ENCODE measurements at places on chromosomes 3 and 15.

- DNase-seq = no peak
These were observed 201.6 kb upstream of the GOLGA6L4 start for GRCh38 chr15:84033793-84034553.

- DNase-seq = no peak
These were observed 175.4 kb upstream of the NR2E3 start for GRCh38 chr15:71634820-71635560.

GRCh38 chr3:116815321-116815720 lies 105.7 kb downstream of the TUSC7 start:
- no peak for DNase-seq

DNA sequence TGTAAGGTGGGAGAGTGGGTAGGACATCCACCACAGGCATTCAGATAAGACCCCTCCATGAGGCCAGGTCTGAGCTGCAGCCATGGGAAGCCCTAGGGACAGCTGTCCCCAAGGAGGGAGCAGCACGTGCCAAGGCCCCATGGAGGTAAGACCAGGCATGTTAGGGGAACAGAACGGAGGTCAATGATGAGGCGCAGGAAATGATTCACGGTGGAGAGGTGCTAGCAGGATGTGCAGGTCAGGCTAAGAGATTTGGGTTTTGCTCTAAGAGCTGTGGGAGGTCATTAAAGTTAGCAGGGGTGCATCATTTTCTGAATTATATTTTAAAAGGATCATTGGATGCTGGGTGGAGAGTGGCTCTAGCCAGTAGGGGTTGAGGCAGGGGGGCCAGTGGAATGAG lies 66.4 kb upstream of the SNRPA1 start:
- no peak for DNase-seq

DNA sequence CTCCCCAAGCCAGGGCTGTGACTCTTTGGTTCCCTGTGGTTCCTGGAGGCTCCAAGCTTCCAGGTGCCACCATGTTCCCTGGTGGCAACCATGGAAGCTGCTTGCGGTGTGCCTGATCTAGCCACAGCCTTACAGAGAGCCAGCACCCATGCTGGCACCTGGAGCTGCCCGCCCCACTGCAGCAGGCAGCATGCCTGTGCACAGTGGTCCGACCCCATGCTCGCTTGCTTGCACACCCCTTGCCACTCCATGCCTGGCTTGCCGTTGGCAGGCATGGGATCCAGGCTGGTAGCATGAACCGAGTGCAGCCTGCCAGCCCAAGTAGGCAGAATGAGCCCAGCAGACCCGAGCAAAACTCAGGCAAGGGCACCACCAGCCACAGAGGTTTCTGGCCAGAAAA lies 53.9 kb downstream of the SLMAP start:
- DNase-seq = no peak

GRCh38 chr3:149371723-149372114 lies 5.7 kb downstream of the TM4SF1 start:
- DNase-seq = no peak

GRCh38 chr3:168583977-168584376 lies 488.3 kb upstream of the GOLIM4 start:
- no peak for DNase-seq

DNA sequence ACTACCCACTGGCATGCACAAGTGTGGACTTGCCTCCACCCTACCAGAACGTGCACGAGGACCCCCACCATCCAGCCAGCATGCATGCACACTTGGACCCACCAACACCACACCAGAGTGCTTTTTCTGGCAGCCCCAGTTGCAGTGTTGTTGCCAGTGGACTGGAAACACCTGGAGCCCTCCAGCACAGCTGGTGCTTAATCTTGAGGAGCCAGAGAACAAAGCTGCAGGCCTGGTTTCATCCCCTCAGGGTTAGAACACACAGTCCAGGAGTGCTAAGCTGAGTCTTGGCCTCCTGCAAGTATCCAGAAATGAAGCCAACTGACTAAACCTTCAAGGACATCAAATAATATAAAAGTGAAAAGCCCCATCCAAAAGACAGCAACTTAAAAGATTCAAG lies 888.0 kb downstream of the NTRK3 start:
- no peak for DNase-seq

DNA sequence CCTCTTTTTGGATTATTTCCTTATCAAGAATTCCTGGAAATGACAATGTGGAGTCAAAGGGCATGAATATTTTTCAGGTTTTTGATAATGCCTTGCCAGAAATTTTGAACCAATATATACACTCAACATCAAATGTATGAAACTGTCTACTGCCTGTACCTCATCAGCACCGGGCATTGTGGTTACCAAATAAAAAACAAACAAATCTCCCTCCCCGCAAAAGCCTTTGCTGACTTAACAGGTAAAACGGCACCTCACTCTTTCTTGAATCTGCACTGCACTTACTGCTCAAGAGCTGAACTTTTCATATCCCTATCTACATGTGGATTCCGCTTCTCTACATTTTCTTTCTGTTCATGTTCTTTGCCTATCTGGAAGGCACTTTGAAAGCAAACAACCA lies 134.5 kb upstream of the PRICKLE2 start:
- DNase-seq = no peak

DNA sequence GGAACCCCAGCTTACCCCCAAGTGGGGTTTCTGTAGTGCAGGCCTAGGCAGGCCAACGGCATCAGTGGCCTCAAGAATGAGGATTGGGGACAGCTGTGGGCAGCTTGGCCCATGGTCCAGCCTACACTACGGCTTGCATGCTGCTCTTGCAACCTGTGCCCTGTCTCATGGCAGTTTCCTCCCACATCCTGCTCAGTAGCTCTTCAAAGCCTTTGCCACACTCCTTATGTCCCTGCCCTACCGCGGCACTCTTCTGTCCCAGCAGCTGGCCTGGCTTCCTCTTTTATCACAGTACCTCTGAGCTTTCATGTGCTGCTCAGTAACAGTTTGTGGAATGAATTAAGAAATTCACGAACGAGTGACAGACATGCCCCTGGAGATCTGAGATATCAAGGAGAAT lies 431.0 kb downstream of the EPHB1 start:
- no peak for DNase-seq

GRCh38 chr3:12421132-12421531 lies 63.1 kb upstream of the TSEN2 start:
- DNase-seq = no peak

DNA sequence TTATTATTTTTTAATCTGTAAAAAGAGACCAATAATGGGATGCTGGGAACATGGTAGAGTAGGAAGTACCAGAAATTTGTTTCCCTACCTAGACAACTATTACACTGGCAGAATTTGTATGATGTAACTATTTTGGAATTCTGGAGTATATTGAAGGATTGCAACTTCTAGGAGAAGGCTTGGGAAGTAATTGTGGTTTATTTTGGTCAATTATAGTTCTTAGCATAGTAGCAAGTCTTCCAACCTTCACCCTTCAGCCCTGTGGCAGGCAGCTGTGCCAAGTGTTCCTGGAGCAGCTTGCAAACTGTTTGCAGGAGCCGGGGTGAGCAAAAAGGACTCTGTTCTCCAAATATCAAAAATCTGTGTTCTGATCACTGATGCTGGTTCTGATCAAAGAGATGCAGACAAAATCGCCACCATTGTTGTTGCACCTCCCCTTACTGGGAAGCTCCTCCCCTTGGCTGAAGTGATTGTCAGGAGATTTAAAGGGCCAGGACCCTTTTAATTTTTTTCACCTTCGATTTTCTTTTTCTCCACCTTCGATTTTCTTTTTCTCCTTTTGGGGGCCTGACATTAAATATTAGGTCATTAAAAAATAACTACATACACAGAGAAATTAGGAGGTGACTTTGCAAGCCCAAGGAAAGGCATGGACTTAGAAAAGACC lies 363.3 kb downstream of the SLC9A9 start:
- DNase-seq = no peak

DNA sequence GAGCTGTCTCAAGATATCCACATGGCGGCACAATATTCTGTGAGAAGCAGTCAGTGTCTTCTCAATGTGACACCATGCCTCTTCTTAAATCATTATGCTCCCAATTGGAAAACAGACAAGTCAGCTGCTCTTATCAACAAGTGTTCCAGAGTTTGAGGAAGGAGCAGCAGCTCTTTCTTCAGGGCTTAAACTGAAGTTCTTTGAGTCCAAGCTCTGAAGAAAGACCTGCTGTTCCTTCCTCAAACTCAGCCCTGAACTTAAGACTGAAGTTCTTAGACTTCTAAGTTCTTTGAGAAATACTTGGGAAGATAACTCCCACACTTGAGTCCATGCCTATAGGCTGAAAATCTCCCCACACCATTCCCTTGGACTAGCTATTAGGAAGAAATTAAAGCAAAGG lies 43.4 kb downstream of the NPTN start:
- DNase-seq = no peak

GRCh38 chr3:124558991-124559845 lies 171.0 kb upstream of the UMPS start:
- peak; percentile 63 for DNase-seq

DNA sequence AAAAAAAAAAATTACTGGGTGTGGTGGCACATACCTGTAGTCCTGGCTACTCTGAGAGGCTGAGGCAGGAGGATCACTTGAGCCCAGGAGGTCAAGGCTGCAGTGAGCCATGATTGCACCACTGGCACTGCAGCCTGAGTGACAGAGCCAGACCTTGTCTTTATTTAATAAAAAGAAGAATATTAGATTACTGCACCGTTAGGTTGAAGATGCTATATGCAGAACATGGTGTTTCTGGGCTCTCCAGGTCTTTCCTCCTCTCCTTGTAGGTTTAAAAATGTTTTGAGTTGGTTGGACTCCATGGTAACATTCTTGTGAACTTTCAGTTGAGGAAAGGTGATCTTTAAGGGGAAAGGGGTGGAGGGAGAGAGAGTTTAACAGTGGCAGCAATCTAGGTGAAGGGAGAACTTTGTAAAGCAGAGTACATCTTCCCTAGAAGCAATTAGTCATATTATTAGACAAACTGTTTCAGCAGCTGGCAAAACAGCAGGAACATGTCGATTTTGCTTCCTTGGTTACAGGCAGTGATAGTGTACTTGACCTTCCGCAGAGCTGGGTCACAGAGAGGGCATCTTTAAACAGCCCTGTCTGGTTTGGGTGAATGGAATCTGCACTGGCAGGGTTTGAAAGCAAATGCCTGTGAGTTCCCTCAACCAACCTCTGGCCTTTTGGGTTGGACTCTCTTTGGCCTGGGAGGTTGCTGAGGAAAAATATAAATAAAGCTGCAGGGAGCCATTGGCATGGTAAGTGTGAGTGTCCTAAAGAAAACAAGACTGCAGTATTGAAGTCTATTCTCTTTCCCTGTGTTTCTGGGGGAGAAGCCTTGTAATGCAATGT lies 42.8 kb downstream of the NR2C2 start:
- DNase-seq = no peak

DNA sequence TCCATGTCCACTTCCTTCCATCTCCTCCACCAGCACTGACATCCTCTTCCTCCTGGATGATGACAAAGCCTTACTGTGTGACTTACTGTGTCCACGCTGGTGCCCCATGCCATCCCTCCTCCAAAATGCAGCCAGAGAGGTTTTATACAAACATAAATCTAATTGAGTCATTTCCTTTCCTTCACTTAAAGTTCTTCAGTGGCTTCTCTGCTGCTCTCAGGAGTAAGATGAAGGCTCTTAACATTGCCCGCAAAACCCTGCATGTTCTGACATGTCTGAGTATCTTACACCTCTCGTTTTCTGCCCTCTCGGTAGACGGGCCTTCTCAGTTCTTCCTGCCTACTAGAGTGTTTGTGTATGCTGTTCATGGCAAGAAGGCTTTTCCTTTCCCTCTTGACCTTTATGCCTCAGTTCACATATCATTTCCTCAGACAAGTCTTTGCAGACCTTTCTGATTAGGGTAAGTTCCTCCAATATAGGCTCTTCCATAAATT lies 175.5 kb downstream of the CFAP20DC start:
- DNase-seq = no peak

- no peak for DNase-seq
These were observed 15.4 kb upstream of the FGD5 start for GRCh38 chr3:14803101-14803980.

- DNase-seq = no peak
These were observed 45.6 kb downstream of the DCBLD2 start for GRCh38 chr3:98855806-98856400.

DNA sequence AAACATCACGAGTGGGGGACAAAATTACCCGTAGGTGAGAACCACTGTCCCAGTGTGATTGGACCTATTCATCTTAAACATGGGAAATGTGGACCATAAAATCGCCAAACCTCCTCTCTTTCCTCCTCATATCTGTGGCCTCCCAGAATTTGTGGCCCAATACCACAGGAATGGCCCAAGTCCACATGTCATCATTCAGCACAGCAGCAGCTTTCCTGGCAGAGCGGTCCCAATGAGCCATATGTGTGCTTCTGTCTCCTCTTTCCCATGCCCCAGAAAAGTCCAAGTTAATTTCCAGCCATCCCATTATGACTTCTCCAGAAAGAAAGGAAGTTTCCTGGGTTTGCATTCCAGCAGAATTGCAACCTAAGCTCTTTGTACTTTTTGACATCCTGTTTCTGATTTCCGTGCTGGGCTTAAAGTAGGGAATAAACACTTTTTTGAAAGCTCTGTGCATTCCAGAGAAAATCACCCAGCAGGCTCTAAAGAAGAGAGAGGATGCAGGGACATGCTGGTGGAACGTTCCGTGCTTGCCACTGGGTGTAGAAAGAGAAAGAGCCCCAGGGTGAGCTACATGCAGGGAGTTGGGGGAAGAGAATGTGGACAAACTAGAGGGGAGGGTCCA lies 259.4 kb upstream of the PROK2 start:
- DNase-seq = no peak

- no peak for DNase-seq
These were observed 1260.4 kb downstream of the ROBO1 start for GRCh38 chr3:78507196-78507984.

- DNase-seq = no peak
These were observed 139.3 kb downstream of the PLCH1 start for GRCh38 chr3:155605571-155605970.

GRCh38 chr3:120147072-120147871 lies 53.0 kb upstream of the GSK3B start:
- no peak for DNase-seq

- no peak for DNase-seq
These were observed 315.1 kb upstream of the CBLB start for GRCh38 chr3:106183762-106184391.

- no peak for DNase-seq
These were observed 105.3 kb downstream of the THRB start for GRCh38 chr3:24389108-24390090.

DNA sequence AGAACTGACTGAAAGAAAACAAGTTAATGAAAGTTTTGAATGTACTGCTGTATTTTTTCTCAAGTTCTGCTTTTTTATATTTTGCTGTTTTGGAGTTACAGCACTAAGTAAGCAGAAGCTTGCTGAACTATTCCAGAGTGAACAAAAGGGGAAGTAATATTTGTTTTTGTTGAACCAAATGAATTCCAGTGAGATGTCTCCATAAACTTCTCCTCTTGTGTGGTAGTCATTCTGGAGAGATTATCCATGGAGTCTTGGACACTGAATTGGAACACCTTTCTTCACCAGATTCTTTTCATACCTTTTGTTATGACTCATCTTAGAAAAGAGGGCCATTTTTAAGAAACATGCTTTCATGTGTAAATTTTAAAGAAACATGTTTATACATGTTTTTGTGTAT lies 8.8 kb downstream of the ANKUB1 start:
- DNase-seq = no peak
